Neural crest cell (in vitro differentiated cells): ENCODE measurements at places on chromosomes 7 and 10. TPM values are rescaled to one million over a fixed set of nuclear protein-coding genes. Genes with fewer than 3 reads are reported as not detected.

DNA sequence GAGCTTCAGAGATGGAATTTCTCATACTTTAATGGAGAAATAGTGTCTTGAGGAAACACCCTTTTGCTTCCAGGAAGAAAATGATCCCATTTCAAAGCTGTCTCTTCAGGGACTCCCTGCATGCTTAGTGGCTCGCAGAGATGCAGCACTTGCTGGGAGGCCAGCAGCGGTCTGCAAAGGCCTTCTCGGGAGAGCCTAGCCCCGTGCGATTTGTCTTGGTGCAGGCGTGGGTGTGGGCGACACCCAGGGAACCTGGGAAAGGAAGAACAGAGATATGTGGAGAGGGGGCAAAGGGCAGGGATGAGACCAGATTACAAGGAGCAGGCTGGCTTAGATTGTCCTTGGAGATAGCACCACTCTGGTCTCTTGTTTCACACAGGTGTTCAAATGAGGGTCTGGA, 352.3 kb upstream of the PODXL start:
- DNase-seq = no peak
- H3K27me3 ChIP-seq = peaks cover 20% of the 10 kb centered on the region
- no peaks in the 10 kb centered on the region for H3K36me3 ChIP-seq
- H3K27ac ChIP-seq = no peak overlapping the region
- H3K4me3 ChIP-seq = no peak overlapping the region

DNA sequence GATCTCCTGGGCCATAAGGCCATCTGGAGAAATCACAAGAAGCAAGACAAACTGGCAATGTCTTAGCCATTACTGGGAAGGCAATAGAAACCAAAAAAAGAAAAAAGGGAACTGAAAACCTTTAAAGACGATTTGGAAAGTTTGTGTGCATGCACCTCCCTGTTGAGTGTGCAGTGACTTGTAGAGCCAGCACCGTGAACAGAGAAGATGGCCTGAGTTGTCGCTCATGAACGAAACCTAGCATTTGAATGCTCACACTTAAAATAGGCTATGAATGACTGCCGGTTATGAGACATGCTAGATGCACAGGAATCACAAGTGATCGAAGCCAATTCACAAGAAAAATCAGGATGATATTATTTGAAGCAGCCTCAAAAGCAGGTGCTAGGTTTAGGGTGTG, 151.3 kb upstream of the ADO start:
- H3K36me3 ChIP-seq = no peaks in the 10 kb centered on the region
- H3K27ac ChIP-seq = no peak overlapping the region
- H3K4me1 ChIP-seq = no peaks in the 10 kb centered on the region
- H3K4me3 ChIP-seq = no peak overlapping the region
- H3K27me3 ChIP-seq = no peaks in the 10 kb centered on the region

GRCh38 chr10:59098831-59099452, 77.5 kb upstream of the PHYHIPL start:
- H3K4me3 ChIP-seq = no peak overlapping the region
- peaks cover 10% of the 10 kb centered on the region for H3K4me1 ChIP-seq
- H3K27ac ChIP-seq = no peak overlapping the region

- peaks cover 21% of the 10 kb centered on the region for H3K4me1 ChIP-seq
- DNase-seq = no peak
- H3K27ac ChIP-seq = no peak overlapping the region
- no peaks in the 10 kb centered on the region for H3K36me3 ChIP-seq
These were observed 517.4 kb downstream of the CCSER2 start for GRCh38 chr10:84845628-84846261.

GRCh38 chr10:132389433-132390169, 7.4 kb upstream of the PWWP2B start:
- no peak overlapping the region for H3K27ac ChIP-seq
- H3K4me1 ChIP-seq = peaks cover 13% of the 10 kb centered on the region
- no peak overlapping the region for H3K4me3 ChIP-seq
- H3K27me3 ChIP-seq = no peaks in the 10 kb centered on the region
- peaks cover 7% of the 10 kb centered on the region for H3K36me3 ChIP-seq

GRCh38 chr7:102856036-102856435, 56.8 kb upstream of the LRRC17 start:
- peaks cover 10% of the 10 kb centered on the region for H3K36me3 ChIP-seq
- H3K4me1 ChIP-seq = peaks cover 7% of the 10 kb centered on the region
- H3K27me3 ChIP-seq = no peaks in the 10 kb centered on the region
- no peak overlapping the region for H3K4me3 ChIP-seq

GRCh38 chr10:43208147-43209073, 58.5 kb downstream of the RASGEF1A start:
- no peak for DNase-seq
- no peak overlapping the region for H3K4me3 ChIP-seq
- H3K4me1 ChIP-seq = no peaks in the 10 kb centered on the region
- no peaks in the 10 kb centered on the region for H3K27me3 ChIP-seq

GRCh38 chr10:35921866-35922350, 279.8 kb upstream of the FZD8 start:
- no peak overlapping the region for H3K4me3 ChIP-seq
- H3K4me1 ChIP-seq = peaks cover 29% of the 10 kb centered on the region
- no peaks in the 10 kb centered on the region for H3K36me3 ChIP-seq
- DNase-seq = no peak
- no peaks in the 10 kb centered on the region for H3K27me3 ChIP-seq
- no peak overlapping the region for H3K27ac ChIP-seq

- H3K4me3 ChIP-seq = no peak overlapping the region
- H3K4me1 ChIP-seq = peaks cover 13% of the 10 kb centered on the region
- no peaks in the 10 kb centered on the region for H3K27me3 ChIP-seq
- H3K36me3 ChIP-seq = no peaks in the 10 kb centered on the region
- DNase-seq = no peak
- no peak overlapping the region for H3K27ac ChIP-seq
These were observed 429.9 kb upstream of the KLF6 start for GRCh38 chr10:4214908-4215307.

DNA sequence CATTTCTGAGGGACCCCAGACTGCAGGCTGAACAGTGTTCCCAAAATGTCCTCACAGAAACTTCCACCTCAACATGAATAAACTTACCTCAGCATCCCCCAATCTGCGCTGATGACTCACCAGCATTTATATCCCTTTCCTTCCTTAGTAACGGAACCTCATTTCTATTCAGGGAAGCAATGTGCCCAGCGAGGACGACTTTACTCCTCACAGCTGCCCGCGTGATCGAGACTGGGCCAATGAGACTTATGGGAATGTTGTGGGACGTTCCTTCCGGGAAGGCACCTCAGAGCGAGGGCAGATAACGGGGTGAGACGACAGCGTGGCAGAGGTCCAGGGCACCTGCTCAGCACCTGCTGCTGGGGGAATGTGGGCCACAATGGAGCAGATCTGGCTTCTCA, 73.1 kb upstream of the CAMK2B start:
- H3K36me3 ChIP-seq = peaks cover 9% of the 10 kb centered on the region
- no peaks in the 10 kb centered on the region for H3K4me1 ChIP-seq
- H3K4me3 ChIP-seq = no peak overlapping the region
- no peak overlapping the region for H3K27ac ChIP-seq

- H3K27ac ChIP-seq = no peak overlapping the region
- no peaks in the 10 kb centered on the region for H3K27me3 ChIP-seq
- no peak overlapping the region for H3K4me3 ChIP-seq
- DNase-seq = no peak
- H3K4me1 ChIP-seq = peaks cover 27% of the 10 kb centered on the region
These were observed 34.3 kb upstream of the MTPAP start for GRCh38 chr10:30383356-30383755.

GRCh38 chr7:102912742-102913141, at the start of gene LRRC17:
Gene LRRC17 (plus strand): TSS chr7:102913000. CDS start chr7:102933914, 20,914 bp downstream.
- peak; percentile 36 for DNase-seq
- peaks cover 32% of the 10 kb centered on the region for H3K4me1 ChIP-seq
- no peaks in the 10 kb centered on the region for H3K36me3 ChIP-seq
- no peaks in the 10 kb centered on the region for H3K27me3 ChIP-seq

- no peaks in the 10 kb centered on the region for H3K4me1 ChIP-seq
- H3K27me3 ChIP-seq = no peaks in the 10 kb centered on the region
- H3K36me3 ChIP-seq = peaks cover 4% of the 10 kb centered on the region
- H3K27ac ChIP-seq = no peak overlapping the region
These were observed 263.2 kb downstream of the FZD1 start for GRCh38 chr7:91527460-91527859.

DNA sequence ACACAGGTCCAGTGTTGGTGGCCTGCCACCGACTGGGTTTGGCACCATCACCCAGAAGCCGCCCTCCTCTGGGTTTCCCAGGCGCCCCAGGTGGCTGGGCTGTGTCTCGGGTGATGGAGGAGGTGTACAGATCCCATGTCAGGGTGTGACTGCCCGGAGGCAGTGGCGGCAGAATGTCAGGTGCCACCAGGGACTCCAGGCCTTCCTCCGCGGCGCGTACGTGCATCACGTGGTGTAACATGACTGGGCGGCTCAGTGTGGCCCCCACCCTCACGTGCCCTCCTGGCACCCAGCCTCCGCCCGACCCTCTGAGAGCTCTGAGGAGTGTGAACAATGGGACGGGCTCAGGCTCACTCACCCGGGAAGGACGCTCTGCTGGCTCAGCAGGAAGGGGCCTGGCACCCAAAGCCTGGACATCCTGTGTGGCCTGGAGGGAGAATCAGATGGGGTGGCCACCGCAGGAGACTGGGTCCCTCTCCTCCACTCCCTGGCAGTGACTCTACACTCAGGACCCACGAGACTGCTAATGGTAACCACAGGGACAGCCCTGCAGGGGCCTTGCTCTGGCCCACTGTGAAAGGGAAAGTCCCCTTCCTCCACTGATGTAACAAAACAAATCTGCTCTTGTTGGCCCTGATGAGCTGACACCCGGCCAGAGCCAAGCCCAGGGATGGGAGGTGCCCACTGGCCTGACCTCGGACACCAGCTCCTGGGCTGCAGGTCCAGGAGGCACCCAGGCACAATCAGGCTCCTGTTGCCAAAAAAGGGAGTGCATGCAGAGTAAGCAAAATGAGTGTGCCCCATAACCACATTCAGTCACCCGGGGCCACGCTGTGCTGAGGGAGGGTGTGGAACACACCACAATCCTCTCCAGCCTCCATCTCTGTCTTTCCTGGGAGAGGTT, 164.8 kb downstream of the PRKAG2 start:
- no peak for DNase-seq
- H3K4me1 ChIP-seq = peaks cover 4% of the 10 kb centered on the region
- no peaks in the 10 kb centered on the region for H3K27me3 ChIP-seq

DNA sequence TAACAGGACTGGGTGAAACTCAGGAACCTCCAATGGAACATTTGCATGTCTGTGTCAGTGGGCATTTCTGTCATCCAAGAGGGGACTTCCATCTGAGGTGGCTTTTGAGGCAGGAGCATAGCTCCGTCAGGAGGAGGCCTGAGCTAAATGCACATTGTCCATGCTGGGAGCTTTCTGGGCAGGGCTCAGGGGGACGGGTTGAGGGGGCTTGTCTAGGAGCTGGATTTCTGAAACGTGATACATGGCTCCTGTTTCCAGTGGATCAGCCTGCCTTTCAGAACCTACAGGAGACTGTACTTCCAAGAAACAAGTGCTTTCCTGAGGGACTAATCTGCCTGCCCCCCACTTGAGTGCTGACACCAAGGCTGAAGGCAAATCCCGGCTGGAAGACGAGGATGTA, 40.5 kb upstream of the GDF10 start:
- H3K4me1 ChIP-seq = peaks cover 3% of the 10 kb centered on the region
- no peaks in the 10 kb centered on the region for H3K36me3 ChIP-seq
- H3K4me3 ChIP-seq = no peak overlapping the region
- H3K27me3 ChIP-seq = no peaks in the 10 kb centered on the region
- no peak overlapping the region for H3K27ac ChIP-seq

- peaks cover 2% of the 10 kb centered on the region for H3K36me3 ChIP-seq
- DNase-seq = no peak
- no peak overlapping the region for H3K27ac ChIP-seq
- peak overlapping the region; percentile 99 for H3K4me3 ChIP-seq
These were observed 1.9 kb downstream of the PTEN start for GRCh38 chr10:87865241-87865881.

DNA sequence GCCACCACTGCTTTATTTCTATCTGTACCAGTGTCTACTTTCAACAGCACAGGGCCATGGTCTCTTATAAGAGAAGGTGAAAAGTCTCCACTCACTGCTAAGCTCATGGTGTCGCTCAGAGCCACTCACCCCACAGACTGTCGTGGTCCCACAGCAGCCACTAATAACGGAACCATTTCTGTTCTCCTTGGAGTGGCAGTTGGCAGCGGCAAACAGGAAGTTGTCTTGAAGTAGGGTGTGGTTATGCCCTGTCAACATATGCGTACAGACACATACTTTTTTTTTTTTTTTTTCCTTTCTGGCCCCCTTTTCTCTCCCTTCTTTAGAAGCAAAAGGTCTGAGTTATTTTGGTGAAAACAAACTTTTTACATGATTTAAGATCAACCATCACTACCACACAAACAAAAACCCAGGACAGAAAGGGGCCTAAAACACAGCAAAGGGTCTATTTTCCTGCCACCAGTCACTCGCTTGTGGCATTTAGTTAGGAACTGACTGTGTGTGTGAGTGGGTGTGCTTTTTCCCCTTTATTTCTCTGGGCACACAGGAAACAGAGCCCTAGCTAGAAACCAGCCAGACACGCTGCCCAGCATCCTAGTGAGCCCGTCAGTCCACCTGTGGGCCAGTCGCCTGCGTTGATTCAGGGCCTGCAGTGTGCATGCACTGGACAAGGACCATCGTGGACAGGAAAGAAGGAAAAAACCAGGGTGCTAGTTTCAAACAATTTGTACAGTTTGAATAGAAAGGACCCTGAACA, 96.7 kb upstream of the EFCAB10 start:
- peaks cover 6% of the 10 kb centered on the region for H3K4me1 ChIP-seq
- no peak for DNase-seq
- peak overlapping the region; percentile 89 for H3K27ac ChIP-seq
- no peaks in the 10 kb centered on the region for H3K27me3 ChIP-seq

DNA sequence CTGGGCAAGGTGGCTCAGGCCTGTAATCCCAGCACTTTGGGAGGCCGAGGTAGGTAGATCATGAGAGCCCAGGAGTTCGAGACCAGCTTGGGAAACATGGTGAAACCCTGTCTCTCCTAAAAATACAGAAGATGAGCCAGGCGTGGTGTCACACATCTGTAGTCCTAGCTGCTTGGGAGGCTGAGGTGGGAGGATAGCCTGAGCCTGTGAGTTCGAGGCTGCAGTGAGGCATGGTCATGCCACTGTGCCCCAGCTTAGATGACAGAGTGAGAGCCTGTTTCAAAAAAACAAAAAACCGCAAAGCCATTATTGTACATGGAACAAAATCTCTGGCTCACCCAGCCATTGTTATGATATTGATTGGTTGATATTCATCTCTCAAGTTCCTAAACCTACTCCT, 53.7 kb downstream of the KMT2E start:
- no peak overlapping the region for H3K4me3 ChIP-seq
- H3K27me3 ChIP-seq = no peaks in the 10 kb centered on the region
- H3K36me3 ChIP-seq = peaks cover 4% of the 10 kb centered on the region
- DNase-seq = no peak

- H3K27me3 ChIP-seq = no peaks in the 10 kb centered on the region
- H3K4me1 ChIP-seq = no peaks in the 10 kb centered on the region
- no peak overlapping the region for H3K27ac ChIP-seq
- H3K4me3 ChIP-seq = no peak overlapping the region
These were observed 191.7 kb upstream of the MTPN start for GRCh38 chr7:136168821-136169220.

MGMT gene
- 13.4 and 15.8 TPM in 2 replicates for total RNA-seq

PCDH15 gene
- 17.4 and 21.7 TPM in 2 replicates for total RNA-seq

OR2A25 gene
- total RNA-seq = not detected in 2 replicates

ARMC3 gene
- total RNA-seq = 1.5 and 2.8 TPM in 2 replicates

GSTO2 gene
- 0.27 and 0.58 TPM in 2 replicates for total RNA-seq

CCDC201 gene
- not detected in 2 replicates for total RNA-seq

PRR15 gene
- total RNA-seq = 0.41 TPM in 1 of 2 replicates, not detected in the other
